NCI-H146 (cell line): ENCODE measurements at places on chromosomes 7 and 10.
A peak's percentile ranks its signal among the peaks of the same experiment; 100 is the strongest.

DNA sequence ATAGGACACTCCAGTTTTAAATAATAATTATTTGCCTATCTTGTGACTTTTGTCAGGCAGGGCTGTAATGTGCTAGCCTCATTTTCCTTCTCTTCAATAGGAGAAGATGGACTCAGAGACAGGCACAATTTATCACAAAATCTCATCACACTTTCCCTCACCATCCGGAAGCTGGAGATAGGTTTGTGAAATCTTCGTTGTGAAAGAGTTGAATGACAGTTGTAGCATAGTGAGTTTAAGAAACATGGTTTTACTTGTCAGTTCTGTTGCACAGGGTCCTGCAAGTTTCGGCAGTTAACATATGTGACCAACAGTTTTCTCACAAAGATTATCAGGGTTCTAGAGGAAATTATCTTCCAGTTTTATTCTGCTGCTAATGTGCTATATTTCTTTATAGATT lies 37.7 kb upstream of the MAP3K8 start:
- no peak for DNase-seq

DNA sequence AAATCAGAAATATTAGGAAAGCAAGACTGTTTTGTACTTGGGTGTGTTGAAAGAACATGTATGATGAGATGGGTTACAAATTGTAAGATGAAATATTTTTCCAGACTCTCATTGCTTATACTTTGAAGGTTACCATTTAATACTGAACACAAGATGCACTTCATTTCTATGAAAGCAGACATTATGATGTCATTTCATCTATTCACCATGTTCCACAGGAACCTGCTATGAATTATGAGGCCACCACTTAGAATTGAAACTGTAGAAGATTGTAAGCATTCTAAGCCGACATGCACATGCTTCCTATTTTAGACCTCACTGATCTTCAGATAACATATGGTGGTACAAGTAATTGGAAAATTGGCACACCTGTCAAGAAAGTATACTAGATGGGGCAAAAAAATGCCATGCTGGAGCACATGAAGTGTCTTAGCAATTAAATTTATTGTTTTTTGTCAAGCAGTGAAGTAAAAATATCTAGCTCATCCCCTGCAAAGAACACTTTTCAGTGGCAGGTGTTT lies 195.0 kb downstream of the PHF14 start:
- no peak for DNase-seq

DNA sequence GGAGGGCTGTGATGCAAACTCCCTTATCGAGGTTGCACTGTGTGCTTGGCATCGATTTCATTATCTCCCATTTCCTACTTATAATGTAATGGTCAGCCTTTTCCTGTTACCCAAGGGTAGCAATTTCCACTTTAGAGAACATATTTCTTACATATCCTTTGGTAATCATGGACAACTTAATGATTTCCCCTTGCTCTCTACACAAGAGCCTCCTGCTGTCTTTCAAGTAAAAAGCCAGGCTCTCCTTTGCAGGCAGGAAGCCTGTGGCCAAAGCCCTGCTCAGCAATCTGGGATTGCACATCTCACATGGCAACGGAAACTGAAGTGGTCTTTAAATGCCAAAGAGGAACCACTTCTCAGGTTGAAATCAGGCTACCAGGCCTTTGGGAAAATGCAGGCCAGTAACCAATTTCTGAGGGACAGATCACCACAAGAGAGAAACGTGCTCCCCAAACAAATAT lies 86.7 kb upstream of the IKZF1 start:
- DNase-seq, result no peak

GRCh38 chr10:3811291-3811870 lies 26.4 kb upstream of the KLF6 start:
- no peak for DNase-seq

DNA sequence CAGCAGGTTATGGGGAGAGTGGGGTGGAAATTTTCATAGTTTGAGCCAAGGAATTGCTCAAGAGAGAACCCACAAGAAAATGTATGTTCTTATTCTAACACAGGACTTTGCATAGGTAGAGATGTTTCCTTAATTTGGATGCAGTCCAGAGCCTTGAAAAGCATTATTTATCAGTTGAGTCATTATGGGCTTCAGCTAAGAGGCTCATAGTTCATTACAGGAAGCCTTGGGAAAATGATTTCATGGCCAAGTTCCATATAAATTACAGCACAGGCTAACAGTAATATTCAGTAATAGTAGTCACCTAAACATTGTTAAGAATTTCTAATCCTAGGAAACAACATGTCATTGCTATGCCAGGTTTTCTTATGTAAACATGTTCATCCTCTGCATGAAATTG lies 131.1 kb upstream of the PTPRZ1 start:
- no peak for DNase-seq

DNA sequence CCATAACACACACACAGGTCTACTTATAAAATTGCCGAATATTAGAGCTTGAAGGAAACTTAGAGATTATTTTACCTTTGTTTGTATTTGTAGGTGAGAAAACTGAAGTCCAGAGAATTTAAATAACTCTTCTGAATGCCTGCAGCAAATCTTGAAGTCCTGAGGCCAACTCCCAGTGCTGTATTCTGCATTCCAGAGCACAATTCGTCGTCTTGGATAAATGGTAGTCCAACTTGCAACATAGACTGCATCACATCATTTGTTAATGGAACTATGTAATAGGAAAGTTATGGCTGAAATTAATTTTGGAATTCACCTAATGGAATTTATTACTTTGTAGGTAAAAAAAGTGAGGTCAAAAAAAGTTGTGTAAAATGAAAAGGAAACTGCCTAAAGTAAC lies 37.3 kb upstream of the SEMA3D start:
- DNase-seq, result no peak

- peak; percentile 7 for DNase-seq
Observed at GRCh38 chr7:77903597-77903996, 105.0 kb downstream of the PHTF2 start.

GRCh38 chr10:3424111-3424851 lies 251.7 kb upstream of the PITRM1 start:
- DNase-seq, result peak; percentile 90
